OCI-LY7 (cell line): ENCODE measurements at places on chromosomes 5 and 9.
A peak's percentile ranks its signal among the peaks of the same experiment; 100 is the strongest.

DNA sequence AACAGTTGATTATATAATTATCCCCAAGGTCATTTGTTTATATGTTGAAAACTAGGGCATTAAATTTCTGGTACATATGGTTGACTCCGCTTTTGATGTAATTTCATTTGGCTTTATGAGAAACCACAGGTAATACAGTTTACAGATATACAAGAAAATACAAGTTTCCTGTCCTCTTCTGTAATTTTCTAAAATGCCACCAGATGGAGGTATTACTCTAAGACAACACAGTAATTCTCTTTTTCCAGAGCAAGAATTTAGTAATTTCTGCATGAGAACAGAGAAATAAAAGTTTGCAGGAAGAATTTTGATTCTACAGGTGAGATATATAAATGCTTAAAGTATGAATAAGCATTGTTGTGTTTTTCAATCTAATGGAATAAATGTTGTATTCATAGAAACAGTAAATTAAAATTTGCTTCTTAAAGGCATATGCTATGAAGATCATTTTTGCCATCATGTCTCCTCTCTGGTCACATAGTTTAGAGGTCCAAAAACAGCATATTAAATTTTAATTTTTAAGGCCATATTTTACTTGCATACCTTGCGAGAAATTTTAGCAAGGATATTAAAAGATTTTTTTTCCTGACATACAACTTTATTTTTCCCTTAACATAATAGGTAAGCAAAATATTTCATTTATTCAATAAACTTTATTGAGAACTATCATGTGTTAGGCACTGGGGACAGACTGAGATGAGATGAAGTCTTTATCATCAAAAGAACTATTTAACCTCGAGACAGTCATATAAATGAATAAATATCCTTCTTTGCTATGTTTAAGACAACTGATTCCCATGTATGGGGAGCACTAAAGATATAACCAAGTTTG lies 22.7 kb downstream of the CHD1 start:
- peak; percentile 49 for DNase-seq

GRCh38 chr5:56278335-56278753 lies 45.2 kb upstream of the ANKRD55 start:
- no peak for DNase-seq

DNA sequence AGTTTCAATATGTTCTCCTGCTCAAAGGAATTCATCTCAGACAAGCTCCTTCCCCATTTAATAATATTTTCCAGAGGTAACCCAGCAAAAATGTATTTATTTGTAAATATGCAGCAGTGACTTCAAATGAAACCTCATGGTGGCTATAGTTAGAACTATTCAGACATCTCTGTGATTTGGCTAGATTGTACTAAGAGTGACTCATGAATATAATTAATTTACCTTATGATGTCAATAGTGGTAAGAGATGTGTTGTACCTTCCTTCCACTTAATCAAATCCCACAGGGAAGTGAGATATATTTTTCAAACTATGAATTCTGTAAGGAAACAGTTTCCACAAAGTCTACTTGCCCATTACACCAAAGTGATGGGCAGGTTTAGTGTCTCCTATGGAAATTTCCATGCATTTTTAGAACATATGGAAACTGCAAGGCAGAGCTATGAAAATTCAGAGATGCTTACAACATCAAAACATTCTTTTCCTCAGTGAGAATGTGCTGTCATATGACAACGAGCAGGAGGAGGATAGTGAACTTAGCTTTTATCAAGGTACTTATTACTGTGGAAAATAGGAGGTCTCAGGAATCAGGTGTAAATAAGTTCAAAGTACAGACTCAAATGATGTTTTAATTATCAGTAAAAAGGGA lies 34.0 kb upstream of the SPDL1 start:
- DNase-seq = no peak

GRCh38 chr5:169567079-169567478 lies 16.5 kb upstream of the SPDL1 start:
- no peak for DNase-seq

- DNase-seq = no peak
These were observed 69.8 kb upstream of the DAB2 start for GRCh38 chr5:39494534-39494933.

DNA sequence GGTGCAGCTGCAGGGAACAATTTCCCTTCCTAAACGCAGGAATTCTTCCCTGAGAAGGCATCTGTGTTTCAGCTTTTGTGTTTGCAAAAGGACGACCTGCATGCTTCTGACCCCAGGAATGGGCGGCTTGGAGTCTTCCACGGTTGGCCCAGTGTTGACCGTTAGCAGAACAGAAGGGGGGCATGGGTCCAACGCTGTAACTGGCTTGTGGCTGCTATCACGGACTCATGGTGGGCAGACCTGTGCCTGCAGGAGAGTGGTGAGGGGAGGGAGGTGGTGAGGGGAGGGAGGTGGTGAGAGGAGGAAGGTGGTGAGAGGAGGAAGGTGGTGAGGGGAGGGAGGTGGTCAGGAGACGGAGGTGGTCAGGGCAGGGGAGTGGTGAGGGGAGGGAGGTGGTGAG lies 388.6 kb upstream of the IRX4 start:
- DNase-seq = no peak

DNA sequence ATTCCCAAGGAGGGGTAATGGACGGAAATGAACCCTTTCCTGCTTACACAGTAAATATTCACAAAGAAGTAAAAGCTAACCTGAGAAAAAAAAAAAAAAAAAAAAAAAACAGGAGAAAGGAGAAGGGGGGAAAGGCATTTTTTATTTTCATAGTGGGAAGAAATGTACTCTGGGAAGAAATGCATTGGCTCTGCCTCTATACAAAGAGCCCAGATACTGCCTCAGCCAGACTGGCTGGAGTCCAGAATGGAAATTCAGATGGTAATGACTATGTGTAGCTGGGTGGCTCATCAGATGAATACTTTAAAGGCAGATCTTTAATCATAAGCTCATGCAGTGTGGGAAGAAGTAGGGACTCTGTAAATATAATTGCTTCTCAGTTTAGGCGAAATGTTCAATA lies 124.9 kb upstream of the ZNF608 start:
- no peak for DNase-seq

- no peak for DNase-seq
These were observed 116.9 kb upstream of the TRPC7 start for GRCh38 chr5:136482206-136482605.

DNA sequence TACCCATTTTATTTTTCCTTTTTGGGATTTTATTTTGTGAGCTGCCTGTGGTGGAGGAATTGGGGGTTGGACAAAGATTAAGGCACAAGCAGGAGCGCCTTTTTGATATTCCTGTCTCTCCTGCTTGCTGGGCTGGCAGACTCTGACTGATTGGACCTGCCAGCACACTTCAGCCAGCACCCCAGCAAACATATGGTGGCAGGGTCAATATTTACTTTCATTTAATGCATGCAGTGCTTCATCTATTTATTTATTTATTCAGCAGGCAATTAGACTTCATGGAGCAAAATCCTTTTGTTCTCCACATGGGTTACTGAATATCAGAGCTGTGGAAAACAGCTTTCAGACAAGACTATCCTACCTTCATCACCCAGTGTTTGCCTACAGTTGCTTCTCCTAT lies 48.4 kb upstream of the EPB41L4A start:
- no peak for DNase-seq

GRCh38 chr5:80031109-80031508 lies 4.0 kb upstream of the THBS4 start:
- no peak for DNase-seq

DNA sequence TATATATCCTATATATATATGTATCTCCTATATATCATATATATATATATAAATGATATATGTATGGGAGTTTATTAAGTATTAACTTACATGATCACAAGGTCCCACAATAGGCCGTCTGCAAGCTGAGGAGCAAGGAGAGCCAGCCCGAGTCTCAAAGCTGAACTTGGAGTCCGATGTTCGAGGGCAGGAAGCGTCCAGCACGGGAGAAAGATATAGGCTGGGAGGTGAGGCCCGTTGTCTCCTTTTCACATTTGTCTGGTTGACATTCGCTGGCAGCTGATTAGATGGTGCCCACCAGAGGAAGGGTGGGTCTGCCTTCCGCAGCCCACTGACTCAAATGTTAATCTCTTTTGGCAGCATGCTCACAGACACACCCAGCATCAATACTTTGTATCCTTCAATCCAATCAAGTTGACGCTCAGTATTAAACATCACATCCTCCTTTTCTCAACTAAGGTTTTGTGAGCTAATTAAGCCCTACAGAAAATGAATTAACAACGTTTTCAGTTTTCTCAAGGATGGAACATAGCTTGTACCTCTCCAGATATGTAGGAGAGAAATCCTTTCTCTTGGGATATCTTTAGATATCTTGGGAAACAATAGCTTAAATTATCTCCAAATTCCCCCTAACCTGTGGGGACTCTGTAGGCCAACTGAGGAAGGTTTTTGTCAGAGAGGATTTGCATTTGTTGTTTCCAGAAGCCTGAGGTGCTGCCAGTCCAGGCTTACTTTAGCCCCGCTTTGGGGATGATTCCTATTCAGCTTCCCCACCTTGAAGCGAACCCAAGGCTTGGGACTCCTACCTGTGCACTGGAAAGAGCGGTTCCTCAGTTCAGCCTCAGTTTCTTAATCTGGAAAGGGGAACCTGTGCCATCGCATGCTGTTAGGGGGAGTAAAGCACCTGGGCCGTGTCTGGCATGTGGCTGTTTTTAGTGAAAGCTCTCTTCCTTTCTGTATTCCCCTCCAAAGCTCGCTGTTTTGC lies 163.2 kb downstream of the CACNA1B start:
- DNase-seq = no peak

GRCh38 chr5:37838933-37839341 lies 904 bp downstream of the GDNF start:
- no peak for DNase-seq
